ENCODE measurements at places on chromosomes 13 and 19.

GRCh38 chr13:108212886-108213285, 2.5 kb downstream of the LIG4 start:
- DNase-seq: no peak

- DNase-seq: no peak
These were observed 13.8 kb downstream of the ZNF574 start for GRCh38 chr19:42089772-42090171.

DNA sequence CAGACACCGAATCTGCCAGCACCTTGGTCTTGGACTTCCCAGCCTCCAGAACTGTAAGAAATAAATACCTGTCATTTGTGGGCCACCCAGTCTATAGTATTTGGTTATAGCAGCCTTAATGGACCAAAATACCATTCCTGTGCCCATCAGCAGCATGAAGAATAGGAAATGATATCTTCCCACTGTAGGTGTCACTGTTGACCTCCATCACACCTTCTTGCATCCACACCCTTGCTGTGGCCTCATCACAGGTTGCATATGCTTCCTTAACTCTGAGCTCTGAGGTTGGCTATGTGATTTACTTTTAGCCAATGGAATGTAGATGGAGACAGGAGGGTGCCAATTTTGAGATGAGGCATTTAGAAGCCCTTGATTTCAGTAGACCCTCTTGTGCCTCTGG, 242.0 kb upstream of the TSHZ3 start:
- no peak for DNase-seq

- no peak for DNase-seq
These were observed 447.1 kb downstream of the KLF12 start for GRCh38 chr13:73687087-73687486.

GRCh38 chr13:51336746-51337145, 2.7 kb upstream of the SERPINE3 start:
- DNase-seq: no peak

DNA sequence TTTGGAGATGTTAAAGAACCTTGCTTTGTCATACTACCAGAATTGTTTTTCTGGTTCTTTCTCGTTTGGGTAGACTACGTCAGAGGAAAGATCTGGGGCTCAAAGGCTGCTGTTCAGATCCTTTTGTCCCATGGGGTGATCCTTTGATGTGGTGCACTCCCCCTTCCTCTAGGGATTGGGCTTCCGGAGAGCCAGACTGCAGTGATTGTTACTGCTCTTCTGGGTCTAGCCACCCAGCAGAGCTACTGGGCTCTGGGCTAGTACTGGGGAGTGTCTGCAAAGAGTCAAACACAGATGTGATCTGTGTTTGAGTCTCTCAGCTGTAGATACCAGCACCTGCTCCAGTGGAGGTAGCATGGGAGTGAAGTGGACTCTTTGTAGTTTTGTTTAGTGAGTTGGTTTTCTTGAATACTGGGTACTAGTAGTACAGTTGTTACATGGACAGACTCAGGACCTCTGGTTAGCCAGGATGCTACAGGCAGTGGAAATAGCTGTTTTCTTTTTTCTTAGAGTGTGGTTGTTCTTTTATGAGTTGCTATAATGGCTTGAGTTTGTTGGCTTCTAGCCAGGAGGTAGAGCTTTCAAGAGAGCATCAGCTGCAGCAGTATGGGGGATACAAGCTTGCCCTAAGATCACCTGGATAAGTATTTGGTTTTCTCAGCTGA, 34.4 kb downstream of the DNAJC15 start:
- no peak for DNase-seq

DNA sequence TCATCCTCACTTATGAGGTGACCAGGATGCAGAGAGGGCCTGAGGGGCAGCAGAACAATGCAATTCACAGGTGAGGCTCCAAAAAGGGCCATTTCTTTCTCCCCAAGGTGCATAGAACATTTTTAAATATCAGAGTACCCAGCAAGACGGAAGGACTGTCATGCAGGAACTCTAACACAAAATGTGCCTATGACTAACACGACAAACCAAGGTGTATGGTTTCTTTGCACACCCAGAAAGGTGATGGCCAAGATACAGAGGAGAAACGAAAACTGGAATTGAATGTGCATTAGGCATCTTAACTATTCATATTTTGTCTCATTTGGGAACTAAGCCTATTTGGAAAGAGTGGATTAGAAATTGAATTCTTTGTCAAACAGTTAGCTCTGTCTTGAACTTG, 29.9 kb downstream of the SHISA2 start:
- DNase-seq: no peak

- DNase-seq: no peak
These were observed 2.8 kb downstream of the NECTIN2 start for GRCh38 chr19:44848812-44849447.

DNA sequence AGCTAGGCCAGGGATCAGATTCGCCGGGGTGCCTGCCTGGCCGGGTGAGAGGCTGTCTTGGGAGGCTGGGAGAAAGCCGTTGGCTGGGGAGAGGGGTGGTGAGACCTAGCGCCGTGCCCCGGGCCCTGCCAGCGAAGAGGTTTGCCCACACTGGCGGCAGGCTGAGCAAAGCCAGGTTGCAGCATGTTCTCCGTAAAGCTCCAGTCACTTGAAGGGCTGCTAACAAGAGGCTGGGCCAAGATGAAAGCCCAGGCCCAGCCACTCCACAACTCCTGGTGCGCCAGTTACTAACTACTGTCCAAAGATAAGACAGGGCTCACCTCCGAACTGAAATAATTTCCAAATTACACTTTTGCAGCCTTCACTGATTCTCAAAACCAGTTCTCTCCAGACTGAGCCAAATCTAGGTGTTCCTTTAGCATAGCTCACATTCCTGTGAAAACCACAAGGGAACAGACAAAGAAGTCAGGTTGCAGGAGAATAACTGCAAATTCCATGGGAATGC, 16.3 kb downstream of the ELAVL1 start:
- DNase-seq: no peak

DNA sequence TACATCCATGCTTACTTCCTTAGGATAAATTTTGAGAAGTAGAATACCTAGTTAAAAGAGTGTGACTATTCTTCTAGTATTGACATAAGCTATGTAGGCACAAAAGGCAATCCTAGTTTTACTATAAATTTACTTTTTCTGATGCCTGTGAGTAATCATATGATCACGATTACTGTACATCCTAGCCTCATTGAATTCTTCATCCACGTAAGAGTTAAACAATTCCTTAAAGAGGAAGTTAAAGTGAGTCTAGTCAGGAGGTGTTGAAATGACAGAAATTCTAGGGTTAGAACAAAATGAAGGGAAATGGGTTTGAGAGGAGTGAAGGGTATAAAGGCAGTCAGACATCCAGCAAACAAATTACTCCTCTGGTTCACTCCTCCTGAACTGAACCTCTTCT, at the start of gene ACOD1:
Gene ACOD1, plus strand, starts transcription at position 363 of the 400 bp plus-strand sequence. CDS start 48 bp downstream, outside the sequence.
- no peak for DNase-seq

- DNase-seq: no peak
These were observed 29.2 kb downstream of the SYDE1 start for GRCh38 chr19:15136234-15136954.

DNA sequence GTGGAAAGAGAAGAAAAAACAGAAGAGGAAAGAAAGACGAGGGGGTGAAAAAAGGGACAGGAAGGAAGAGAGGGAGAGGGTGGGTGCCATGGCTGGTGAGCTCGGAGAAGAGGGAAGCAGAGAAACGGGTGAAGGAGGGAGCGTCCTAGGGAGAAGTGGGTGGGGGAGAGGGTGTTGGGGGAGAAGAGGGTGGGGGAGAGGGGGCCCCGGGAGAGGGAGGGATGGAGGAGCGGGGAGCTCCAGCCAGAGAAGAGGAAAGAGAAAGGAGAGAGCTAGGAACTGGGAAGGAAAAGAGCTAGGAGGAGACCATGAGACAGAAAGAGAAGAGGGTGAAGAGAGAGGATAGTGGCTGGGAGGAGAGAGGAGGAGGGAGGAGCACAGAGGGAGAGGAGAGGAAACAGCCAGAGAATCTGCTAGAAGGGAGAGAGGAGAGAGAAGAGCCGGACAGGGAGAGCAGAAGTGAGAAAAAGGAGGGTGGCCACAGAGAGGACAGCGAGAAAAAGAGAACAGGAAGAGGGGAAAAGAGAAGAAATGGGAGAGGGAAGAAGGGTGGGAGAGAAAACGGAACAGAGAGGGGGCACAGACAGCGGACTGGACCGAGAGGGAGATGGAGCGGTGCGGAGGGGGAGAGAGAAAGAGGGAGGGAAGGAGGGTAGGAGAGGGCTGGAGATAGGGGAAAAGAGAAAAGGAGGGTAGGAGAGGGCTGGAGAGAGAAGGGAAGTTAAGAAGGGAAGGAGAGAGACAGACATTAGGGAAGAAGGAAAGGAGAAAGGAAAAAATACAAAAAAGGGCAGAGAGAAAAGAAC, 11.9 kb upstream of the GARIN5A start:
- no peak for DNase-seq

GRCh38 chr19:1313695-1314613, 28.3 kb downstream of the EFNA2 start:
- DNase-seq: no peak

- DNase-seq: peak; percentile 8
These were observed 145.9 kb downstream of the RFC3 start for GRCh38 chr13:33963895-33964294.

- DNase-seq: no peak
These were observed 599 bp upstream of the ARHGEF7 start for GRCh38 chr13:111114362-111115060.

- no peak for DNase-seq
These were observed 8.8 kb upstream of the BBC3 start for GRCh38 chr19:47239610-47240296.

GRCh38 chr19:58429745-58430144, 10.2 kb downstream of the ZNF132 start:
- no peak for DNase-seq

GRCh38 chr19:33370783-33371182, 2.7 kb upstream of the CEBPG start:
- no peak for DNase-seq

DNA sequence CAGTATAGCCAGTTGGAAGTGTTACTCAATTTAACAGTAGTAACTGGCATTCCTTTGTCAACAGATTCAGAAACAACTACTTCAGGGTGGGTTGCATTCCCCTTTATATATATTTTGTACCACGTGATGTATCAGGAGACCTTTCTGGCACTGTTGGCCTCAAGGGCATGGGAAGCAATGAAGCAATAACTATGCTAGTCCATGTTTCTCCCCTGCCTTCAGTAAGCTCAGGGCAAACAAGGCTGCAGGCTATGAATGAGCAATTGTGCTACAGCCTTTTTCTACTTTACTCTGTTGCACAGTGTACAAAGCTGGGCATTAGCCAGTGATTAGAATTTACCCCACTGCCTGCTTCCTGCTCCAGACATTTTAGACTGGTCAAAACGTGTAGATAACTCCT, 348.8 kb downstream of the GPC5 start:
- DNase-seq: no peak

DNA sequence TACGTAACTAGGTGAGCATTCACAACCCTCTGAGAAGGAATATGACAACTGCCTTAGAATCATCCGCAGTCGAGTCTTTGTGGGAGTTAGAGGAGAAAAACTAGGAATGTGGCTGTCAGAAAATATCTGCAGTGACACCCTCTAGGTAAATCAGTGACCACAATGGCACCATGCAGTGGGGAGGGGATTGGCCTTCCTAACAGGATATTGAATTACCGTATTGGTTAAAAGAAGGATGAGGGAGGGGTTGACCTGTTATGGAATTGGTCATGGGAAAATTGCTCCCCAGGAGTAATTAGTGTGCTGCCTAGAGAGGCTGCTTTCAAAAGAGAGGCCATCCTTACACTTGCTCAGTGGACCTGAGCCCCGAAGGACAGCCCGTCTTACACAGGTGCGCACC, 205.6 kb upstream of the SOX1 start:
- DNase-seq: no peak

GRCh38 chr19:30175987-30176386, 196.2 kb upstream of the ZNF536 start:
- DNase-seq: no peak

- no peak for DNase-seq
These were observed 55.5 kb downstream of the GNG7 start for GRCh38 chr19:2646866-2647535.

DNA sequence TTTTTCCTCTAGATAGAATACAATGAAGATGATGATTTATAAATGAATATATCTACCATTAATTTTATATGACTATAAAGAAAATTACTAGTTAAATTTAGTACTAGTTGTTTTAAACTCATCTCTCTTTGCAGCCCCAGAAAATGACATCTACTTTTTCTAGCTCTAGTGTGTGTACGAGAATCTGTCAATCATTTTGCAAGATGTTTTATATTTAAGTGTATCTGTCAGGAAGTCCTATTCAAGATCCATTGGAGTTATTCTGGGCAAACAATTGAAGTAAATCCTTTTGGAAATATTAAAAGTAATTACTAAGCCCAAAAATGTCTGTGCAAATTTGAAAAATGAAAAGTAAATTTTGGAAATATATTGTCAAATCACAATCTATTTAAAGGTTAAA, 144.3 kb upstream of the PCDH9 start:
- no peak for DNase-seq

- no peak for DNase-seq
These were observed 67.8 kb downstream of the SUCLA2 start for GRCh38 chr13:47932950-47933923.

DNA sequence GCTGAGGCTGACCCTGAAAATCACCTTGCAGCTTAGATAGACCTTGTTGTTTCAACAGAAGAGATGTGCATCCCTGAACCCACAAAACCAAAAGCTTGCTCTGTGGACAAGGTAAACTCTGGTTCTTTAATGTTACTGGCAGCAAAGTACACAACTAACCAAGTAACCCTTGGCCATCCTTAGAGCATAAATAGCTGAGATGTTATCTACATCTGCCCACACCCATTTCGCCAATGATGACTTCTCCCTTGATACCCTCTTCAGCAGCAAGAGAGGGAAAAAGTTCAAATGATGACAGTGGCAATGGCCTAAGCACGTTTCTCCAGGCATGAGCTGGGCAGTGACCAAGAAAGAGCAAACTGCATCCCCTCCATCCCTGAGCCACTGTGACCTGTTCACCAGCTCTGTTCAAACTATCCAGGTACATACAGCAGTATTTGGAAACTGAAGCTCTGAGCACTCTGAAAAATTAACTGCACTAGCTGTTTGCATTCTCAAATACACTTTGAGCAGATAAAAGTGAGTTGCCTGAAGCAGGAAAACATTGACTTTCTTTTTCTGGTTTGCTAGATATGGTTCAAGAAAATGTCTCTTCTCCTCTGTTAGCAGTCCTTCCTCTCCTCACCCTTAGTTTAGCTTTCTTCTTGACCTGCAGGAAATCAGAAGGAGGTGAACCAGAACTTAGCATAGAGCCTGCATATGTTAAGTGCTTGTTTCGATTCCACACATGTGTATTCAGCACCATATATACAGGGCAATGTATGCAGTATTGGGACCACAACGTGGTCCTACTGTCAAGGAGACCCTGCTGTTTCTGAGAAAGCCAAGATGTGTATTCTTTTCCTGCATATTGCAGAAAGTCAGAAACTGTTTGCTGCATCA, 231.7 kb downstream of the FOXO1 start:
- DNase-seq: no peak

- DNase-seq: no peak
These were observed 12.9 kb upstream of the CCDC169 start for GRCh38 chr13:36310417-36311108.

- DNase-seq: peak; percentile 31
These were observed 30.4 kb upstream of the CYP4F8 start for GRCh38 chr19:15584541-15585115.

All from SHP77 treated with DMSO at 0.1 percent for 48 hours (cell line).